ENCODE measurements at places on chromosomes 2 and 18.

DNA sequence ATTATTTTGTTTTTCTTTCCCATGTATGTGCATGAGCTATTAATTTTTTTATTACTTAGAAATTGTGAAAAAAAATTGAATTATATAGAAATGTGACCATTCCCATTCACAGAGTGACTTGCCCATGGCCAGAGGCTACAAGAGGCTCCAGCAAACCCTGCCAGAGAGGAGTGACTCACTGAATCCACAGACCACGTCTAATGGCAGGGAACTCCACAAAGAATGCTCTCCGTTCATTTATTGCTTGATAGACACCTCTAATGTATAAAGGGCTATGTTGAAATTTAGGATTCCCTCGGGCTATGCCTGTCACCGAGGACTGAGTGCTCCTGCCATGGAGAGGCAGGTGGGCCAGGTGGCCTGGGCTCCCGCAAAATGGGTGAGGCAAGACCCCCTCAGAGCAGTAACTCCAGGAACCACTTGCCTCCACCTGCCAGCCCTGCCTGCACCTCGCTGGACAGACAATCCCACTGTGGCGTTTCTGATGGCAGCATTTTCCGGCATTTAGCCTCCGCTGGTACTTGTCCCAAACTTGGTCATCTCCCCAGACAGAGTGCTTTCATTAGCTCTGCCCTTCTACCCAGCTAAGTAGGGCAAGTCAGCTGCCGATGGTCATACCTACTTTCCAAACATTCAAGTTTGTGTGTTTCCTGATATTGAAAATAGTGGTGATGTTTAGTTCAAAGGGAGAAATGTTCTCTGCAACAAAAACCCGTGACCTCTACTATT, 200.3 kb downstream of the PRKCE start:
- no peak for DNase-seq

GRCh38 chr2:153235516-153235915, 243.0 kb downstream of the RPRM start:
- DNase-seq = no peak

DNA sequence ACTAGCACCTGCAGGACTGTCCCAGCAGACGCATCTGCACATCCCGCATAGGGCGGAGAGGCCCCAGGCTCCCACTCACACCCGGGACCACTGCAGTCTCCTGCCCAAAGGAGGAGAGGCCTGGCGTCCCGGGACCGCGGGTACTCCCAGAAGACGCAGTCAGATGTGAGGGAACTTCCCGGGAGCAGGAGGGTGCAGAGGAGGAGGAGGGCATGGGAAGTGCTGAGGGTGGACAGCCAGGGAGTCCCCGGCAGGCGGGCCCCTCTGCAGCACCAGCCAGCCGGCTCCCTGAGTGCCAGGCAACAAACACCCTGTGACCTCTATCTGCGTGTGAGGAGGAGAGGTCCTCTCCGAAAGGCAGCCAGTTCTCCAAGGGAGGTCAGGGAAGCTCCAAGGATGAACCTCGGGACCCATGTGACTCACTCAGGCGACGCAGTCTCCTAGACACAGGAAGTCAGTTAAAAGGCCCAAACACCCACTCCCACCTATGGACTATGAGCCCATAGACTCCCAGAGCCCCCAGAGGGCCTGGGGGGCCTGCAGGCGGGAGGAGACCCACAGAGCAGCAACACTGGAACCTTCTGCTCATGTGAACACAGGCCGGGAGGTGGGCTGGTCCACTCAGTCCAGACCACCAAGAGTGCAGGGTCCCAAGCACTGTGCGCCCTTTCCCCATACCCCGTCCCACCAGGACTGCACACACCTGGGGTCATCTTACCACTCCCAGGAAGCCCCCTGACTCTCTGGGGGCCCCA, 4.2 kb downstream of the PXDN start:
- no peak for DNase-seq

DNA sequence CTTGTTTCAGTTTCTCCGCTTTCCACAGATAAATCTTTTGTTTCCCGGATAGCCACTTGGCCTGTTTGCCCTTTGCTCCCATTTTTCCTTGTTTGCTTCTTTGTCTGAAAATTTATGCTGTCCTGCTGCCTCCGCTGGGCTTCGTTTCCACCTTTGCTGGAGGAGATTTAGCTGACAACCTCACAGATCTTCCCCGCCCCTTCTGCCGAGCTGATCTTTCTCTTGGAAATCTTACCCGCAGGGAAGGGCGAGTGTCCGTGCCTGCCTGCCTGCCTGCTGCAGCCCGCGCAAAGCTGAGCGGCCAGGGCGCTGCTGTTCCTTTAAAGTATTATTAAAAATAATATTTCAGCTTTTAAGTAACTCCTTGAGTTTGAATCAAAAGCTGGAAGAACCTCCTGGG, 1.4 kb upstream of the XRCC5 start:
- no peak for DNase-seq

DNA sequence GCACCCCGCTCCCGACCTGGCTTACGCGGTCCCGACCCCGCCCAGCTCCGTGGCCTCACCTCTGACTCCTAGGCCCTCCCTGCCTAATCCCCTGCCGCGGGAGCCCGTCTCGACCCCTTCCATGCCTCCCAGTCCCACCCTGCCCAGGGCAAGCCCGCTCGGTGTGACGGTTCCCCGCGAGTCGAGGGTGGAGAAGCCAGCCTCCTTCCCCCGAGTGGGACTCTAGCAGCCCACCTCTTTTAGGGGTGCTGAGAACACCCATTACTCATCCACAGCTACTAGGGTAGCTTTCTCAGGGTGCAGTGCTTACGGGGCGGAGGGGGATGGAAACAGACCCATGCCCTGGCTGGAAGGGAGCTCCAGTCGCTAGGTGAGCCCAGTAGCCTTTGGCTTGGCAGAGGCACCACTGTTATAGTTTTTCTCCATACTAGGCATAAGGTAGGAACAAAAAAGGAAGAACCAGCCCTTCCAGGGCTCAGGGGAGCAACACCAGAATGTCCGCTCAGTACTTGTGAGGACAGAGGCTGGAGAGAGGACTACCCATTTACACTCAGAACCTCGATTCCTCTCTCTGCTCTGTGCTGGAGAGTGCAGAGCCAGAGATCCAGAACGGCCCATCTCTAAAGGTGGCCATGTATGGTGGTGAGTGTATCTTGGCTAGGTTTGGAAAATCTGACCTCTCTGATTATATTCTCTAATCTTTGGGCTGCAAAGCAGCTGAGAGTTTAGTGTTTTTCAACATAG, 606 bp downstream of the AGBL5 start:
- DNase-seq = no peak

GRCh38 chr2:62382757-62383156, 123.2 kb downstream of the TMEM17 start:
- DNase-seq = no peak
